ENCODE measurements at places on chromosomes 4 and X. TPM values are rescaled to one million over a fixed set of nuclear protein-coding genes. Genes with fewer than 3 reads are reported as not detected.

- no peak overlapping the region for H3K27ac ChIP-seq
- no peaks in the 10 kb centered on the region for H3K27me3 ChIP-seq
- H3K36me3 ChIP-seq, result no peaks in the 10 kb centered on the region
- H3K4me3 ChIP-seq, result no peak overlapping the region
Measured at GRCh38 chr4:7202411-7202810, 10.1 kb downstream of the SORCS2 start.

DNA sequence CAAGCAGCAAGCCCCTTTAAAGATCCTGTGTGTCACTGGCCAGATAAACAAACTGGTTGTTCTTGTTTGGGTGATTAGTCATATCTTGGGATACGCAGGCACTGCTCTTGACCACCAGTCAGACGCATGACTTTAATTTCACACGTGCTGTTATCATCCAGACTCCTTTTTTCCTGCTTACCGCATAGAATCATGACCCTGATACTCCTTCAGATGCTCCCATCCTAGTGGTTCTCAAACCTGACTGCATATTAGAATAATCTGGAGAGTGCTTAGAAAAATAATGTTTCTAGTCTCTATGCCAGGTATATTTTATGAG is 78.8 kb downstream of the CLDN22 start:
- H3K27ac ChIP-seq, result no peak overlapping the region
- H3K4me1 ChIP-seq, result no peaks in the 10 kb centered on the region
- H3K36me3 ChIP-seq, result no peaks in the 10 kb centered on the region
- no peaks in the 10 kb centered on the region for H3K27me3 ChIP-seq

DNA sequence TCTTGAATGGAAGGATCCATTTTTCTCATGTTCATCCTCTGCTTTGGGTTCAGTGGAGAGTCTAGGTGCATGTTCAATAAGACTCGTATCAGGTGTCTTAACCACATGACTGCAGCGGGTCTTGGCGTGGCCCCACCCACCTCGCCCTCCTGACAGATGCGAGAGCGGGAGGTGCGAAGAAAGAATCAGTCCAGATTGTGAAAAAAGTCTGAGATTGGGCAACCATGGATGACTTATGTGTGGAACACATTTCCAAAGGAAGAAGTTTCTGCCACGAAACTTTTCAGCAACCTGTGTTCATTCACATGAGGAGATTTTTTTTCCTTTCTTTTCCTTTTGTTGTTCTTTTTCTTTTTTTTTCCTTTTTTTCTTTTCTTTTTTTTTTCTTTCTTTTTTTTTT is 66.8 kb downstream of the NSD2 start:
- no peak for DNase-seq
- no peak overlapping the region for H3K4me3 ChIP-seq
- no peaks in the 10 kb centered on the region for H3K4me1 ChIP-seq
- no peaks in the 10 kb centered on the region for H3K27me3 ChIP-seq
- no peak overlapping the region for H3K27ac ChIP-seq

The CXCL5 gene
- total RNA-seq, result 0.59 TPM

The ABCD1 gene
- total RNA-seq, result 7.5 TPM

The ITM2A gene
- total RNA-seq, result 135 TPM
